ENCODE measurements at places on chromosomes 5 and 9.

- no peak for DNase-seq
These were observed 589 bp downstream of the CKS2 start for GRCh38 chr9:89311346-89312221.

GRCh38 chr5:90344689-90345088, 64.9 kb downstream of the CETN3 start:
- no peak for DNase-seq

GRCh38 chr9:30507166-30507565, 1877.3 kb upstream of the ACO1 start:
- DNase-seq = no peak

GRCh38 chr5:179206366-179206765, 138.9 kb downstream of the ADAMTS2 start:
- no peak for DNase-seq

DNA sequence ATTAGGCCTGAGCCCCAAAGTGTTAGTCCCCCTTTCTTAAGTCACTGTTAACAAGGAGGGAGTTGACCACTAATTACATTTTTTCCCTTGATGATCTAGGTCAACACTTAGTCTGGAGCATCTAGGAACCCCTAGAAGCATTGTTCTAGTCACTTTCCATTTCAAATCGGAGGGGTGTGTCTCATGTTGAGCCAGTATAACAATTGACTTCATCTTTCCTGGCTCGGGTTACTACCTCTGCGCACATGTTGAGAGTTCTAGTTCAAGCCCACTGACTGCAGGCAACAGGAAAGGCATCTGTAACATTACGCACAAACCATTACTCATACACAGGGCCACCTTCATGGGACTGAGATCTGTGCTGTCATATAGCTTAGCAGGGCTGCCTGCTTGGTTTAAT, 164.9 kb downstream of the NTRK2 start:
- no peak for DNase-seq

- no peak for DNase-seq
These were observed 95.4 kb upstream of the PRDM9 start for GRCh38 chr5:23411994-23412393.

GRCh38 chr5:137933491-137933911, 44.2 kb downstream of the PKD2L2 start:
- no peak for DNase-seq

- no peak for DNase-seq
These were observed 170.4 kb upstream of the OTULINL start for GRCh38 chr5:14411216-14411615.
